ENCODE measurements at places on chromosomes 1 and 21.

GRCh38 chr1:201275253-201275666 is 8.0 kb upstream of the PKP1 start:
- no peak for DNase-seq

DNA sequence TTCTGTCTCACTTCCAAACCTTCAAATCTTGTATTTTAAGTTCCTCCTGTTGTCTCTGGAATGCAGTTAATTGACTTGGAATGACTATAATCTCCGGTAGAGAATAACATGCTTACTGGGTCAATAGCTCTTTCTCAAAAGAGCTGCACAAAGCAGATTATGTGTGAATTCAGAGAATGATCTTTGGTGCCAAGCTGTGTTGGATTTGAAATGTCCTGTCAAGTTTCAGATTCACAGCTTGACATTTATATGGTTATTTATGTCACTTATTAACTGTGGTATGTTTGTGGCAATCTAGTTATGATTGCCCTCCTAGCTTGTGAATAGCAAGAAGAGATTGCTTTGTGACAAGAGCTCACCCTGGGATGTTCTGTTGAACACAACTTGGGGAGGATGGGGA is 128.3 kb upstream of the KCNE2 start:
- no peak for DNase-seq

DNA sequence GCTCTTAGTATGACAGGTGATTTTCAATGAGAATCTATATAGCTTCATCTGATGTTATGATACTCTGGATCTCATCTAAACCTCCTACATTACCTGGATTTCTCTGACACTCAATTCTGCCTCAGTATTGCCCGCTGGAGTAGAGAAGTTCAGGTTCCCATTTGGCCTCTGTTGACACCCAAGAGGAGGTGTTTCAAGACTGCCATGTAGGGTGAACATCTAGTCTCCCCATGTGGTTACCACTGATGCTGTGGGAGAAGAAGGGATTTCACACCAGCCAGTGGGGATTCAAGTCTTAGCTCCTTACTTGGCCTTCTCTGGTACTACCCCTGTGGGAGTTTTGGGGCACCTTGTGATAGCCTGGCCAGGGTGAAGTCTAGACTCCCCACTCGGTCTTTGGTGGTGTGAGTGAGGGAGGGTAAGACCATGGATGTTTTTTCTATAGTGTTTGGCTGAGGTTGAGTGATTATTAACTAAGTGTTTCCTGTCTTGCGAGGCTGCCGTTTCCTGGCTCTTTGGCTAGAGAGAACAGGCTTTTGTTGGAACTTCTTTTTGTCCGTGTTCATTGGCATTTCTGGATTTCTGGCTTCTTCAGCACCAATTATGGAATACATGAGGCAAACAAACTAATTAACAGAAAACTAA is 90.7 kb downstream of the RHOU start:
- DNase-seq = no peak

DNA sequence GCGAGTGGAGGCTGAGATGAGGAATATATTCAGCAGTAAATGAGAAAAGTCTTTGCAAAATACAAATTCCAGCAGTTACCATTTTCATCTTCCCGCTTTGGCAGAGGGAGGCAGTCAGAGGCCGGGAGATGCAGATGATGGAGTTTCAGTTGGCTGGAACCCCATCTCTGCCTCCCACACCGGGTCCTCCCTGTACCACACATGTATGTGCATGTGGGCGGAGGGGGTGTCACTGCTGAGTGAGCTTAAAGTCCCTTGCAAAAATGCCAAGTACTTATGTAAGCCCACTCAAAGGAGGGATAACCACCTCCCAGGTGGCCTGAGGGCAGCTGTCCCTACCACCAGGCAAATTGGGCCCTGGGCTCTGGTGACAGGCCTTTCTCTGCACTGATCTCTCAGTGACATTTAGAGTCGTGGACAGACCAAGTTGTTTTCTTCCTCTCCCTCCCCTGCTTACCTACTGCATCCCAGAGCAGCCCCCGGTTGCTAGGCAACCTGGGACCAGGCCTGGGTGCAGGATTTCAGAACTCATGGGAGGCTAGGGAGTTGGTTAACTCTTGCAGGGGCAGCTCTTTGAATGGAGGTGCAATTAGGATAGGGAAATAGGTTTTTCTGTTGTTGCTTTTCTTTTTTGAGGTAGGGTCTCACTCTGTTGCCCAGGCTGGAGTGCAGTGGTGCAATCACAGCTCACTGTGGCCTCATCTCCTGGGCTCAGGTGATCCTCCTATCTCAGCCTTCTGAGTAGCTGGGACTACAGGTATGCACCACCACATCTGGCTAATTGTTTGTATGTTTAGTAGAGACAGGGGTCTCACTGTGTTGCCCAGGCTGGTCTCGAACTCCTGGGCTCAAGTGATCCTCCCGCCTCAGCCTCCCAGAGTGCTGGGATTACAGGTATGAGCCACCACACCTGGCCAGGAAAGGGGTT is 17.1 kb upstream of the UBXN10 start:
- no peak for DNase-seq
